ENCODE measurements at places on chromosomes 13 and 19.

DNA sequence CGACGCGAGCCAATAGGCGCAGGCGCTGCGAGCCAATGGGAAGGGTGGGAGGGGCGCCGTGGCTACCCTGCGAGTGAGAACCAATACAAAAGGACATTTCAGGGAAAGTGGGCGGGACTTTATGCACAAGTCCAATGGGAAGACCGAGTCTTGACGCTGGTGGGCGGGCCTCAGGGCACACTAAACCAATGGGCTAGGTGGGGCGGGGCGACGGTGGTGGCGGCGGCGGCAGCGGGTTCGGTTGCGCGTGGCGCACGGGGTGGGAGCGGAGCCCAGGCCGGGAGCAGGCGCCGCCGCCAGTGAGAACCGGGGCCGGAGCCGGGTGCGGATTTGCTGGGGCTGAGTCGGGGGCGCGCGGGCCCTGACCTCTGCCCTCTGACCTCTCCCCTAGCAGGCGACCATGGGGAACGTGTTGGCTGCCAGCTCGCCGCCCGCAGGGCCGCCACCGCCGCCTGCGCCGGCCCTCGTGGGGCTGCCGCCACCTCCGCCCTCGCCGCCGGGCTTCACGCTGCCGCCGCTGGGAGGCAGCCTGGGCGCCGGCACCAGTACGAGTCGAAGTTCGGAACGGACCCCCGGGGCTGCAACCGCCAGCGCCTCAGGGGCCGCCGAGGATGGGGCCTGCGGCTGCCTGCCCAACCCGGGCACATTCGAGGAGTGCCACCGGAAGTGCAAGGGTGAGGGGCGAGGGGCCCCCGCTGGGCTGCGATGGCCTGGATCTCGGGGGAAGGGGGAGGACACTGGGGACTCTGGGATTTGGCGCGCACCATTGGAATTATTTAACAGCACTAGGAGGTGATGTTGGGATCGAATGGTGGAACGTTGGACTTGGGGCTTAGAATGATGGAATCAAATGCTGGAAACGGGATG, at the start of gene TOMM40:
Gene TOMM40, plus strand, starts transcription at position 239 of the 867 bp plus-strand sequence. Its CDS starts 162 bp downstream, at position 401.
- DNase-seq = peak; percentile 100

DNA sequence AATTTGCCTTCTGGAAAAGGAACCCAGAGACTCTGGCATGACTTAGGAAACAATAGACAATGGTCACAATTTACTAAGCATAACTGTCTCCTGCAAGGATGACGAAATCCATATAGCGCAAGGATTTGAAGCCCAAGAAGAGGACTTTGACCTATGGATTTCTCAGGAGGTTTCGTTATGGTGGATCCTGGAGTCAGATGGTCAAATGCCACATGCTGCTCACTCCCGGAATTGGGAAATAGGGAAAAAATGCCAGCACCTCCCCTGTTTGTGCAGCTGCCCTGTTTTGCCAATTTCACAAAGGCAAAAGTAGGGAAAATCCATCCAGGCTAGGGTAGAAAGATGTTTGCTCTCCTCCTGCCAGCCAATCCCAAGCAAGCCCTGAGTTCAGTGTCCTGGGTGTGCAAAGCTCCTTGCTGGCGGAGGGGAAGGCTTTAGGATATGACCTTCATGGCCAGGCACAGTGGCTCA, 23.4 kb downstream of the RDH8 start:
- no peak for DNase-seq

DNA sequence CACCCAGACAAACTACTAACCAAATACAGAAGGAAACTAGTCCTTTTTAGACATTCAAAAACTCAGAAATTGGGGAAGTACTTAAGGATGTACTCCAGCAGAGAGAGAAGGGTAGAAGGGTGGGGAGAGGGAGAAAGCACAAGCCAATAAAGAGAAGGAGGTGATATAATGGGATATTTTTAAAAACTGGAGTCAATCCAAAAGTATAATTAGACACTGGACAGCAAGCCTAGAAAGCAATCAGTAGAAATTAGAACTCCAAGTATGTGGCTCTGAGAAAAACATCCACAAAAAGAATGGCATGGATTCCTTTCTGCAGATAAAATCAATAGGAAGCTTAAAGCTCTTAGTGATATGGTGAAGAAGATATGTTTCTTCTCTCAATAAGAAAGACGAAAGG, 55.8 kb downstream of the PEPD start:
- no peak for DNase-seq

DNA sequence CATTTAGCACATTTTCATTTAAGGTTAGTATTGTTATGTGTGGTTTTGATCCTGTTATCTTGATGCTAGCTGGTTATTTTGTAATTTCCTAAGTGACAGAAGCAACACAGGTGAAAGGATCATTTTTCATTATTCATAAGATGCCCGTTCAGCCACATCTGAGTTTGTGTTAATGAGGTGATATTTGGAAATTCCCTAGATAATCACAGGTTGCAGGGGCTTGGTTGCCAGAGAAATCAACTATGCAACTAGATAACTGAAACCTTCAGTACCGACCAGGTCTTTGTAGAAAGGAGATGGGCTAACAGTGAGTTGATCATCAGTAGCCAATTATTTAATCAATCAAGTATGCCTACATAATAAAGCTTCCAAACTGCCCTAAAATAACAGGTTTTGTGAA, 121.3 kb upstream of the UFM1 start:
- DNase-seq = no peak

DNA sequence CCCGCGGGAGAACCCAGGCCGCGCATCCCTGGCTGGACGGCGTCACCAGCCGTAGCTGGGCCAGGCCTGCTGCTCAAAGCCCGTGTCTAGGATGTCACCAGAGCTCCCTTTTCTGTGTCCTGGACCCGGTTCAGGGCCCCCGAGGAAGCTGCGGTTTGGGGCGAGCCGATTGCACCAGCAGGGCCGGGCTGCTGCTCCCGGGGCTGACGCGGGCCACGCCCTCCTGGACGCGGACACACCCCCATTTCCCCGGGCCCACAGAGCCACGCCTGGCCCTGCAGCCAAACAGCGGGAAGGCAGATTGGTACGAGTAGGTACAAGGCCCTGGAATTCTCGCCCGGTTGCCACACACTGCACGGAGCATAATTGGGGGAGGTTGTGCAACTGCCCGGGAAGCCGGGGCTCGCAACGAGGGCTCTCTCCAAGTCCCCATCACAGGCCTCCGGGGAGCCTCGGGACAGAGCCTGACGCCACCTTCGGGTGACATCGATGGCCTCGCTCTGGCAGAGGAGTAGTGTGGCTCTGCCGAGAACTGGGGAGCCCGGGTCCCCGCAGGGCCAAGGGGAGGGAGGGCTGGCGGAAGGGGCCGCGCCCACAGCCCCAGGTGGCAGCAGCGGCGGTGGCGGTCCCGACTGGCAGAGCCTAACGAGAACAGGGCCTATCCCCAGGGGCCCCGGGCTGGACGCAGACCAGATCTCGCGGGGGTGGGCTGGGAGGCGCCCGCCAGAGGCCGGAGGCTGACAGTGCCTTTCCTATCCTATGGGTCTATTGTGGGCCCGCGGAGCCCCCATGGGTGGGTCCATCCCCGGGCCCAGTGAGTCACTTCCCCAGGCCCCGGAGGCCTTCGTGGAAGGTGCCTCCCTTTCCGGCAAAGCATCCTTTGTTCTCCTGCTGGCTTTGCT, 23.5 kb downstream of the KCTD15 start:
- DNase-seq = peak; percentile 19

DNA sequence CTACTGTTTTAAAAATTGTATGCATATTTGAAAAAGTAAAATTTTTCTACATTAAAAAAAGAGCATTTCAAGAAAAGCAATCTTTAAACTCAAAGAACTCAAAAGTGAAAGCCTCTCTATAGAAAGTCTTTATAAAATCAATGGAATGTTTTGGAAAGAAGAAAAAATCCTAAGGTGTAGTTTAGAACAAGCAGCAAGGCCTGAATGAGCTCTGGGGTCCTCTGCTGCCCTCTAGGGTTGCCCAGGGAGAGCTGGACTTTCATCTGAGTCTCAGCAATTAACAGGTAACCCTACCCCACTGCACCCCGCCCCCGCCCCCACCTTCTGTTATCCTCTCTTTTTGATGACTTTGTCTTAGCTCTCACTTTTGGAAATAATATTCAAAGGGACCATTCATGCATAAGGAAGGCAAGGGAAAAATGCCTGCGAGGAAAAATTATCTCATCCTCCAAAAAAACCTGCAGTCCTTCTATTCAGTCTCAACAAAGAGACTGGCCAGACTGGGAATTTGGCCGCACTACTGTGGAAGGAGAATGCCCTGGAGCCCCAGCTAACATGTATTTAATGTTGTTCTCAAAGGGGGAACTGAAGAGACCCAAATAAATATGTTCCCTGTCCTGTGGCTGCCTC, 24.1 kb downstream of the SLC25A30 start:
- no peak for DNase-seq

- DNase-seq = no peak
These were observed 71.4 kb downstream of the SLC15A1 start for GRCh38 chr13:98681049-98681448.

- DNase-seq = peak; percentile 65
These were observed 823 bp downstream of the TLE5 start for GRCh38 chr19:3061182-3062161.

GRCh38 chr13:105607426-105607825, 928.0 kb downstream of the EFNB2 start:
- no peak for DNase-seq

- DNase-seq = no peak
These were observed 22.2 kb downstream of the RCBTB2 start for GRCh38 chr13:48510698-48511097.

DNA sequence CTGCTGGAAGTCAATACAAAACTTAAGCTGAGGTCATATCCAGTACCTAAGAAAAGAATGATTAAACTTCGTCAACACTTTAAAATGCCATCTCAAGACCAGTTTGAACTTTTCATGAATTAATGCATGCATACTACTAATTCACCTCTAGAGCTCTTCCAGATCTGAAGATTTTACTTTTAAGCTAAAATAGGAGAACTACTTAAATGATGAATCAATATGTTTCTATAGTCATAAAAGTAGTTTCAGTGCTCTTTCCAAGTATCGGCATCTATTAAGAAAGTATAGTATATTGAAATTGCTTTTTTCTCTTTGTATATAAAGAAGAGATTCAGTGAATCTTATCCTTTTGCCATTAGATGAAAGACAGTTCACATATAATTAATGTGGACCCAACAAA, 1123.9 kb downstream of the PCDH9 start:
- no peak for DNase-seq

DNA sequence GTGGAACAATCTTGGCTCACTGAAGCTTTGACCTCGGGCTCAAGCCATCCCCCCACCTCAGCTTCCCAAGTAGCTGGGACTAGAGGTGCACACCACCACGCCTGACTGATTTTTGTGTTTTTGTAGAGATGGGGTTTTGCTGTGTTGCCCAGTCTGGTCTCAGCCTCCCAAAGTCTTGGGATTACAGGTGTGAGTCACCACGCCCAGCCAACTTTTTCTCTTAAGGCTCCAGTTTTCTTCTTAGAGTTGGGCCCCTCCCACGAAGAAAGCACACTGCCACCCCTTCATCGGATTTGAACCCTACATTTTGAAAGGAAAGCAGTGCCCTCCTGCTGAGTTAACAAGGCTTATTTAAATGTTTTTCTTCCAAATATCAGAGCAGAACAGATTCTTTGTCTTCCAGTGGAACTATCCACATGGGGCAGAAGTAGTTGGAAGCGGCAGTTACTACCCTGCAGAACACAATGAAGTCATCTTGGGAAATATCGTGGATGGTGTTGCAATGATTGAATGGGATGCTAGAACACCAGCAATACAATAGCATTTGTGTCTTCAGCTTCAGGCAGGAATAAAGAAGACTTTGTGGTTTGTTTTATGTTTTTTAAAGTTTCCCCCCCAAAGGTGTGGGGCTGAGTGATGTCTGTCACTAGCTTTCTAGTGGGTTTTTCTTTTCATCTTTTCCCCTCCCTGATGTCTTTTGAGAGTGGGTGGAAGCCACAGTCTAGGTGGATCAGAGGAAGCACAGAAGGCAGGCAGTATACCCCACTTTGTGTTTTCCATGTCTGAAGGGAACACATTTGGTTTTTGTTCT, 8.9 kb downstream of the ACTN4 start:
- DNase-seq = no peak

DNA sequence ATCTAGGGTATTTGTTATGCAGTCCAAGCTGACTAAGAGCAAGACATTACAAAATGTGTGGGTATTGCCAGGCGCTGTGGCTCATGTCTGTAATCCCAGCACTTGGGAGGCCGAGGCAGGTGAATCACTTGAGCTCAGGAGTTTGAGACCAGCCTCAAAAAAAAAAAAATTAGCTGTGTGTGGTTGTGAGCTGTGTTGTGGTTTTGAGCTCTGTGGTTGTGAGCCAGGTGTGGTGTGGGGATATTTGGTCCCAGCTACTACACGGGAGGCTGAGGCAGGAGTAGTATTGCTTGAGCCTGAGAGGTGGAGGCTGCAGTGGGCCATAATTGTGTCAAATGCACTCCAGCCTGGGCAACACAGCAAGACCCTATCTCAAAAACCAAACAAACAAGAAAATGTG, 5.6 kb upstream of the KEAP1 start:
- no peak for DNase-seq

DNA sequence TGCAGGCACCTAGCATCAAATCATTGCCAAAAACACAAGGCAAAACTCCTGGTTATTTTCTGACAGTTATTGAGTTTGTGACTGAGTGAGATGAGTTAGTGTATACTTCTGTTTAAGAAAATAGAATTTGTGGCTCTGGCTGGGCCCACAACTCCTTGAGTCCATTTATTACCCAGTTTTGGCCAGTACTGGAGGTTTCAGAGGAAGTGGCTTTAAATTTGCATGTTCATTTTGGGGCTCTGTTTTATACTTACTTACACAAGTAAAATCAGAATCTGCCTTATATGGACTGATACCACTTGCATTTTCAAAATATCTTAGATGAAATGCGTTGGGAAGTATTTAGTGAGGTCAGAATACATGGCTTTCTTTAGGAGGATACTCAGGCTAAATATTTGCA, 29.0 kb downstream of the TNFSF11 start:
- no peak for DNase-seq

DNA sequence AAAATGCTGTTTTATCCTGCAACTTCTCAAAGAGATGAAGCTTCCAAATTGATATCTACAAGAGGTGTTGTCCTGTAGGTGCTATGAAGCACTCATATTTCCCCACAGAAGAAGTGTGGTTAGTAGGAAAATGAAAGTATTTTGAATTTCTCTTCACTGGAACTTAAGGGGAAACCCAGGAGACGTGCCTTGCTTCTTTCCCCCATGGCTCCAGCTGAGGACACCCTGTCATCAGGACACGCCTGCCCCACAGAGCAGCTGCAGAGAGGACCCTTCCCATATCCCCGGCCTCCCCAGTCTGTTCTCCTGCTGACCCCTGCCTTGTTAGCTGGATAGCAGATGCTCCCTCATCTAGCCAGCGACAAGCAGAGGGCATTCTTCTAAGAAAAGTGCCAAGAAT, 371.3 kb downstream of the COG6 start:
- DNase-seq = peak; percentile 9

Data from activated T-cell treated with anti-CD3 and anti-CD28 coated beads for 4 hours (primary cell).